NCI-H1092 (cell line): ENCODE measurements at places on chromosomes 12 and 14.

- no peak for DNase-seq
These were observed 477.9 kb downstream of the MED13L start for GRCh38 chr12:115799610-115800009.

GRCh38 chr14:71416392-71416791, 509.1 kb downstream of the PCNX1 start:
- no peak for DNase-seq

DNA sequence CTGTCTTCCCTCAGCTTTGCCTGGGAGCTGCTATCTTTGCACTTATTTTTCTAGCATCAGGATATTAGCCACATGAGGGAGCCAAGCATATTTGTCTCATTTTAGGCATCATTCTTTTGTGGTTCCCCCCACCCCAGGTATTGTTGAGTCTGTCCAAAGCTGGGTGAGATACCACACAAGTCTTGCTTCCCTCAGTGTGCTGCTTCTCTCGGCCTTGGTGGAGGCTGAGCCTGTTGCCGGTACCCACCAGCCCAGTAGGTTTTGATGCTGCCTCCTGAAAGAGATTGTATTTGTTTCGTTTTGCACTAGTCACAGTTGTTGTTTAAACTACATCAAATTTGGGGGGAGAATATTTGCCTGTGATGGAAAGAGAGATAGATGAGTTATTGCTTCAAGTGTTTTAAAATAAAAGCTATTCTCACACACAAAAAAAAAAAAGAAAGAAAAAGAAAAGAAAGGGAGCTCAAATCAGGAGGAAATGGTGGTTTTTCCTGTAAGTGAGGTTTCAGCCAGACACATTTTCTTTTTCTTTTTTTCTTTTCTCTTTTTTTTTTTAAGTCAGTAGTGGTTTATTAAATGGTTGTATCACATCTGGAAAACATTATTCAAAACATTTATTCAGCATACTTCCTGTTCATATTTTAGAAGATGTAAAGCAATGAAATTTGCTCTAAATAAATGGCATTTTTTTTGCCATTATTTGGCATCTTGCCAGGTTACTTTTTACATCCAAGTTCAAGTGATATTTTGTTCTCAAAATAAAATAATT, 58.5 kb downstream of the SLC4A8 start:
- no peak for DNase-seq

DNA sequence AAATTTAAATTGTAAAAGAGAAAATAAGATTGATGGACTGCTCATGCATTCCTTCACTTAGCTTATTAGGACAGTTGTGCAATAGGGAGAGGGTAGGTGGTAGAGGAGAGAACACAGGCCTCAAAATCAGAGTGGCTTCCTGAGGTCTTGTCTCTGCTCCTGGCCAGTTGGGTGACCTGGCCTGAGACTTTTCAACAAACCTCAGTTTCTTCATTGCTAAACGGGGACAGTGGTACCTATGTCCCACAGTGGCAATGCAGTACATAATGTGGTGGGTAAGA, 2.6 kb downstream of the MAP3K12 start:
- DNase-seq, result no peak

GRCh38 chr12:16555630-16556029, 50.3 kb downstream of the LMO3 start:
- no peak for DNase-seq

- no peak for DNase-seq
These were observed 20.1 kb downstream of the MBIP start for GRCh38 chr14:36300337-36300736.

- DNase-seq, result no peak
These were observed 22.9 kb downstream of the DYRK2 start for GRCh38 chr12:67671419-67671818.

GRCh38 chr12:108738170-108738569, 6.9 kb upstream of the CORO1C start:
- DNase-seq, result no peak

- DNase-seq, result peak; percentile 14
These were observed 4.6 kb downstream of the ZNF384 start for GRCh38 chr12:6684609-6685008.

DNA sequence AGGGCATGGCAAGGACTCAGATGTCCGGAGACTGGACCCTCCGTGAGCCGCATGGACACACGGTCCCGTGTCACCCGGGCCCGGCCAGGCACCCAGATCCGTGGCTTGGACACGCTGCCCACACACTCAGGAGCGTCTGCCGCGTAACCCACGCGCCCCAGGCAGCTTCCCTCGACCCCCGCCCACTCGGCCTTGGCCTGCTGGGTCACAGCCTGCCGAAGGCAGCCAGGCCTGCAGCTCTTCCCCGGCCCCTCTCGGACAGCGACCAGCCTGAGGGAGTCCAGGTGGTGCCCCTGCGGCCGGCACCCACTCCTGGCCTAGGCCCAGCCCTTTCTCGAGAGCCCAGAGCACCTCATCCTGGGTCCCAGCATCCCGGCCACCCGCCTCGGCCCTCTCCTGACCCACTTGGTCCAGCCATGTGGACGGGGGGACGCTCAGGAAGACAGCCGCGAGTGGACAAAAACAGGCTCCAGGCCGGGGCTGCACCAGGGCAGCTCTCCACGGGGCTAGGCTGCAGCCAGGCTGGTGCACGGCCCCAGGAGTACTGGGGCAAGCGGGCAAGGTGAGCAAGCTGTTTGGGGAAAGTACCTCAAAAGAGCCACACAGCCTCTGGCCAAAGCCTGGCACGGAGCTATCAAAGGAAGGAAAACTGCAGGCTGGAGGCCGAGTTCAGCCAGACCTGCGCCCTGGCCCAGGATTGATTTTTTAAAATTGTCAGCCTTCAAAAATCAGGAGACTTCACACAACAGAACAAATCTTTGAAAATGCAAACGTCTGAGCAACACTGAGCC, 6.5 kb downstream of the AKT1 start:
- DNase-seq, result no peak

GRCh38 chr12:128316973-128317526, 50.1 kb downstream of the TMEM132C start:
- no peak for DNase-seq

- DNase-seq, result no peak
These were observed 11.9 kb upstream of the DCN start for GRCh38 chr12:91194500-91194899.

- no peak for DNase-seq
These were observed 83.7 kb downstream of the HEATR5A start for GRCh38 chr14:31336646-31337045.

DNA sequence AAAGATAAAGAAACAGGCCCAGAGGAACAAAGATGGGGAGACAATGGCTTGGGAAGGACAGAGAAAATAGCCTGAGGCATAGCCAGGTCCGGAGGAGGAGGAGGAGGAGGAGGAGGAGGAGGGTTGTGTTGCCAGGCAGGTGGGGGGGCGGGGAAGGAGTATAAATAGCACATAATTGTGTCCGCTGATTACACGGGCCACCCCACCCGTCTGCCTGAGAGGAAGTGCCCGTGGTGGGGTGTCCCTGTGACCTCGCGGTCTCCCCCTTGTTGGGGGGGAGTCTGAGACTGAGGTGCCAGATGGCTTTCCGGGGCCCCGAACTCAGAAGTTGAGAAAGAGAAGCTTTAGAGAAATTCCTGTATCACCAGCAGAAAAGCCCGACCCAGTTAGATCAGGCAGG, 1.9 kb upstream of the SP7 start:
- no peak for DNase-seq

- DNase-seq, result no peak
These were observed 6.3 kb upstream of the DCAF4 start for GRCh38 chr14:72920008-72920407.

GRCh38 chr12:114662512-114663177, 21.3 kb downstream of the TBX3 start:
- DNase-seq, result peak; percentile 21

GRCh38 chr12:131639270-131639940, 71.5 kb upstream of the SFSWAP start:
- DNase-seq, result no peak

DNA sequence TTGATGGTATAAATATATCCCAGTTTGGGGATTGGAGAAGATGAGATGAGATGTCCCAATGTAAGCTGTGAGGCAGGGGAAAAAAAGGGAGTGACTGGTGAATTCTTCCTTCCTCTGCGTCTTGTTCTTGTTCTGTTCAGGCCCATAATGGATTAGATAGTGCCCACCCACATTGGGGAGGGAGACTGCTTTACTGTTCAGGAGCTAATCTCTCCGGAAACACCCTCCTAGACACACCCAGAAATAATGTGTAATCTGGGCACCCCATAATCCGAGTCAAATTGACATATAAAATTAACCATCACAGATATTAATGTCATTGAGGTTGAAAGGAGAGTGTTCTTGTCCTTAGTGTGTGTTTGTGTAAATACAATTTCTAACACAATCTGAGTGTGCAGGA, 29.3 kb downstream of the ETV6 start:
- DNase-seq, result no peak

- DNase-seq, result no peak
These were observed 25.0 kb downstream of the NTF3 start for GRCh38 chr12:5456906-5457305.

DNA sequence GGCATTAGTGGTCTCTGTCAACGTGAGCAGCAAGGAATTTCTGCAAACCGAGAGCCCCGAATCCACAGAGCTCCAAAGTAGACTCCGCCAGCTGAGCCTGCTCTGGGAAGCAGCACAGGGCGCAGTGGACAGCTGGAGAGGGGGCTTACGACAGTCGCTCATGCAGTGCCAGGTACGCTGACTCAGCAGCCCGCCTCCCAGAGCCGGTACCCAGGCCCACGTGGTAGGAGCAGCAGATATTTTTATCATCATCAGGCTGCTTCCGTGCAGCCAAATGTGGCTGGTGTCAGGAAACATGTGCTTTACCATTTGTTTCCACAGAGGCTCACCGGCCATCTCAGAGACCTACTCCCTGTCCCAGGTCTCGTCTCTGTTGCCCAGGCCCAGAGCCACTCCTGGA, 73.7 kb downstream of the ESR2 start:
- no peak for DNase-seq

DNA sequence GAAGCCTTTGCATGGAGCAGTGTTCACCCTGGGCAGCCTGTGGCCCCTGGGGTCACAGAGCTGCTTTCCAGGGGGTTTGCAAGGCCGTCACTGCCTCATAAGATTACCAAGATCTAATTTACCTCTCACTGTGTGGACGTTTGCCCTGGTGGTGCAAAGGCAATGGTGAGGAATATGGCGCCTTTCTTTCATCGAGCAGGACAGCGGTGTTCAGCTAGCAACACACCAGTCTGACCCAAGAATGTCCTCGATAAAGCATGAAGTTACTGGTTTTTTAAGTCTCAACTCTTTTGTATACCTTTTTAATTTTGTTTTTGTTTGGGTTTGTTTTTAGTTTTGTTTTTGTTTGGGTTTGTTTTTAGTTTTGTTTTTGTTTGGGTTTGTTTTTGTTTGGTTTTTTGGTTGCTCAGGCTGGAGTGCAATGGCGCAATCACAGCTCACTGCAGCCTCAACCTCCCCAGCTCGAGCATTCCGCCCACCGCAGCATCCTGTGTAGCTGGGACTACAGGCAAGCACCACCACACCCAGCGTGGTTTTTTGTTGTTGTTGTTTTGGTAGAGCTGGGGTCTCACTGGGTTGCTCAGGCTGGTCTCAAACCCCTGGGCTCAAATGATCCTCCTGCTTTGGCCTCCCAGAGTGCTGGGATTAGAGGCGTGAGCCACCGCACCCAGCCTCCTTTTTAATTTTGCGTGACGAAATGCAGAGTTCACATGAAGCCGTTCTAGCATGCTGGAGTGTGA, 57.9 kb downstream of the PPP2R5C start:
- no peak for DNase-seq

- DNase-seq, result no peak
These were observed 116.6 kb upstream of the C14orf180 start for GRCh38 chr14:104462651-104463630.

DNA sequence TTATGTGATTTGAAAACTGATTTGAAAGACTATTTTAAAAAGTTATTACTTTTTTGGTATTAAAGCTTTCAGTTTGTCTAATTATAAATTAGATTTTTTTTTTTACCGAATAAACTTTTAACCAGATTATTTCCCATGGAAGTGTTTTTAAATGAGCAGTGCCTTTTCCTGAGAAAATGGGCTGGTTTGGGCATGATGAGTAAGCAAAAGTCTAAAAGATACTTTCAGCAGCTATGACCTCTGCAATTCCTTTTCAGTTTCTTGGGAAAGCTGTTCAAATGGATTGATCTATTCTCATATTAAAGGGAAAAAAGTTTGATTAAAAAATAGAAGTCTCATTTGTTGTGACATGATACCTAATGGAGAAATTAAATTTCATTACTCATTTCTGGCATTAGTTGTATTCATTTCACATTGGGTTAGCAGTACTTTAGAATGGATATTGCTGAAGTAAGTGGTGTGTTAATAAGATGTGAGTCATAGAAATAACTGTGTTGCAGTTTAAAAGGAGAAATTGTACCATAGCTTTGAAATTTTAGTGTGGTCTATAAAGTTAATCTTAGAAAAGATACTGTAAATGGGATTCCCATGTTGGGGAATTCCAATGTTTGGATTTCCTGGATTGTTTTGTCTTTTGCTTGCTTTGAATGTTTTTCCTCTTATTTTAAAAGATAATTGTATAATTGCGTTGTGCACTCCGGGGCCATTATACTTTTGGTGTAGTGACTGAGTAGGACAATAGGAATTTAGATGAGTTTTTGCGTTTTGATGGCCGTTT, 21.0 kb downstream of the KTN1 start:
- no peak for DNase-seq

DNA sequence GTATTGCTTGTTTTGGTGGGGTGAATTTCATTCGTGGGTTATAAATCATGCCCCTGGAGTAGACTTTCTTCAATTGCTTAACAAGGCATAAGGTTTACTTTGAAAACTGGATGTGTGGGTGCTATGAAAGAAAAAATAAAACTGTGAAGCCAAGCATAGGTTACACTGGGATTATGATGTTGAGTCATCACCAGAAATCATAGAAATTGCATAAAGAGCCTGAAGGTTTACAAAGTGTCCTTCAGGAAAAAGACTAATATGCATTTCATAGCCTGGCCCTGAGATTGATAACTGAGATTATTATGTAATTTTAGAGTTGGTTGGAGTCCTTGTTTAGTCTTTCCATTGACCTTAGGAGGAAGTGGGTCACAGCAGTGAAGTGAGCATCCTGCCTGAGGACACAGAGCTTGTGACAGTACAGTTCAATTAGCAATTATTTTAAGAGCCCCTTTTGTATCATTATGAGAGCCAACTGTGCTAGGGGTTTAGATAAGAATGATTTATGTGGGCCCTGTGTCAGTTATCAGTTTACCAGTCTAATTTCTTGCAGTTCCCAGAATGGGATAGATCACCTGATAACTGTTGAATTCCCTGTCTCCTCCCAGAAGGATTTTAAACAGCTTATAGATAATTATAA, 13.6 kb downstream of the LRRK2 start:
- DNase-seq, result no peak

- DNase-seq, result no peak
These were observed 64.2 kb downstream of the SINHCAF start for GRCh38 chr12:31261744-31262143.
